NCI-H146 (cell line): ENCODE measurements at places on chromosomes 1 and 21.

- no peak for DNase-seq
Measured at GRCh38 chr1:178385662-178386061, 111.1 kb downstream of the CLEC20A start.

GRCh38 chr1:116529199-116529631 is 41.6 kb downstream of the CD58 start:
- DNase-seq: no peak

GRCh38 chr1:186236921-186237320 is 138.1 kb downstream of the TPR start:
- DNase-seq: no peak

GRCh38 chr1:219503604-219504003 is 109.3 kb downstream of the ZC3H11B start:
- no peak for DNase-seq

GRCh38 chr1:3320246-3321152 is 134.0 kb upstream of the ARHGEF16 start:
- DNase-seq: no peak

DNA sequence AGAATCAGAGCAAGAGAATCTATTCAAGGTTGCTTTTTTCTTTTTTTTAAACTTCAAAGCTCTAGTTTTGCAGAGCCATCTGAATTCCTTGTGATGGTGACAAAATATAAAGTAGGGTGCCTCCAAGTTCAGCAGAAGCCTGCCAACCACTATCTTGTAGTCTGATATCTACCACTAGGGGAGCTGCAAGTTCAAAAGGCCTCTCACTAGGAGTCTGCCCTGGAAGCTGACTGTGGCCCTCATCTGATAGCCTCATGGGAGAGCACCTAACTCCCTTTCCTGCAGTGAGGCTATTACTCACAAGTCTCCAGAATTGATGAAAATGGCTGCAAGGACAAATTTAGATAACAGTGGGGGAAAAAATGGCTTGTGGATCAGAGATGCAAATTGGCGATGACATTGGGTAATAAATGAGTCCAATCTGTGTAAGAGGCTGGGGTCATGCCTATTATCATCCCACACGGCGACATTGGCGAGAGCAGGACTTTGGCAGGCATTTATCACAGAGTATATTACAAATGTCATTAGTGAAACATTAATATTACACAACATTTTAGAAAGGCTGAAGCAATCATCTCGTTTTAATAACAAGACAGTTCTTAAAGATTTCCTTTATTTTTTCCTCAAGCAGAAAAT is 10.7 kb upstream of the ZP4 start:
- DNase-seq: peak; percentile 2

- DNase-seq: no peak
Measured at GRCh38 chr21:36544545-36544944, 64.6 kb upstream of the CLDN14 start.

- DNase-seq: no peak
Measured at GRCh38 chr1:246727594-246727993, 3.4 kb downstream of the SCCPDH start.

DNA sequence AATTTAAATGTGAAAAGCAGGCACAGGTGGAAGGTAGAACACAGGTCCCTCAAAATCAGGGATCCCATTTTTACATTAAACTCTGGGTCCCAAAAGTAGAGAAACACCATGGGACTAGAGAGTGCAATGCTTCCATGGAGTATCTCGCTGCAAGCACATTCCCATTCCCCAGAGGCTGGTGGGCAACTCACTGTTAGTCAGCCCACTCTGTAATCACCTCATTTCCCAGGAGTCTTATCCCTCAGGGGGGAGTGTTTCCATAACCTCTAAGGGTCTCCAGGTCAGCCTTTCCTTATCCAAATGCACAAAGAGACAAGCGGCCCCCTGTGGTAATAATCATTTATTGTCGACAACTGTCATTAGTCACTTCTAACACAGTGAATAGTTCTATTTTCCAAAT is 490.1 kb upstream of the LRRC7 start:
- DNase-seq: no peak

GRCh38 chr1:72063364-72064044 is 218.8 kb downstream of the NEGR1 start:
- no peak for DNase-seq

GRCh38 chr1:192539297-192540092 is 36.1 kb upstream of the RGS1 start:
- DNase-seq: no peak

DNA sequence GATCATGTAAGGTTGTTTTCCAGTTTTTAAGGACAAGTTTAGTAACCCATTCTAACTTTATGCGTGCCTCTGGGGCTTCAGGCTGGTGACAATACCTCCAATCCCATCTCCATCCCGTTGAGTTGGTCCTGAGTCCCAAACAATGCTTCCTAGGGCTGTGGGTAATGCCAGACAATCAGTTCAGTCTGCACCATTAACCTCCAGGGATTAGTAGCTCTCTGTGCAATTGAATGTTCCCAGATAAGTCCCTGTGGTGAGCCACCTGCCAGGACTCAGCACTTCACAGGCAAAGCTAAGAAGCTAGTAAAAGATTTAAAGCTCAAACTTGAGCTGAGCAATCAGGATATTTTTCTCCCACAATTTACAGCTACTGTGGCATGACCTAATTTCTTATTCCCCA is 462.2 kb upstream of the PTBP2 start:
- no peak for DNase-seq

GRCh38 chr1:31581821-31582810 is 5.8 kb downstream of the TINAGL1 start:
- no peak for DNase-seq

DNA sequence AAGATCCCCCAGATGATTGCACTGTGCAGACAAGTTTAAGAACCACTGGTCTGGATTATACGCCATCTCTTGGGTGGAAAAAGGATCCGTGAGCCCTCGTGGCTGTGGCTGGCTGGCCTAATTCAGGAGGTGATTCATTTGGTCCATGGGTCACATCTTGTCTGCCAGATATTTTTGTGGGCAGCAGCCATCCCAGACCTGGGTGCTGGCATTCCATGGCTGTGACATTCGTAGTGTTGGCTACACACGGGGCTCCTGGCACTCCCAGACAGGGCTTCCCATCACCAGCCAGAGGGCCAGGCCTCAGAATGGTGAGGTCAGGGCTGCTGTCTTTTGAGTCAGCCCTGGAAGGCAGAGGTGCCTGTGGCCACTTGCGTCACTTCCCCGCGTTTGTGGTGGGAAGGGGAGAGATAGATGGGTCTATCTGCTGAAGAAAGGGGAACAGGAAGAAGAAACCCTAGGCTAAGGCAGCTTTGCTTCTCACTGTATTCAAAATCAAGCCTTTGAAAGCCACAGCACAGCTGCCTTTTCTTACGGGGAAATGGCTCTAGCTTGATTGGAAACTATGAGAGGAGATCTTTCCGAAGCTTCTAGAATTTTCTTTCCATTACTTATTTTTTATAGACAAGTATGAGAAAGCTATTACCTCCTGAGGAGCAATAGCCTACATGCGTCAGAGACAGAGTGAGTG is 32.4 kb downstream of the EIF2D start:
- DNase-seq: no peak

GRCh38 chr1:51956528-51957509 is 33.7 kb downstream of the RAB3B start:
- DNase-seq: peak; percentile 60

DNA sequence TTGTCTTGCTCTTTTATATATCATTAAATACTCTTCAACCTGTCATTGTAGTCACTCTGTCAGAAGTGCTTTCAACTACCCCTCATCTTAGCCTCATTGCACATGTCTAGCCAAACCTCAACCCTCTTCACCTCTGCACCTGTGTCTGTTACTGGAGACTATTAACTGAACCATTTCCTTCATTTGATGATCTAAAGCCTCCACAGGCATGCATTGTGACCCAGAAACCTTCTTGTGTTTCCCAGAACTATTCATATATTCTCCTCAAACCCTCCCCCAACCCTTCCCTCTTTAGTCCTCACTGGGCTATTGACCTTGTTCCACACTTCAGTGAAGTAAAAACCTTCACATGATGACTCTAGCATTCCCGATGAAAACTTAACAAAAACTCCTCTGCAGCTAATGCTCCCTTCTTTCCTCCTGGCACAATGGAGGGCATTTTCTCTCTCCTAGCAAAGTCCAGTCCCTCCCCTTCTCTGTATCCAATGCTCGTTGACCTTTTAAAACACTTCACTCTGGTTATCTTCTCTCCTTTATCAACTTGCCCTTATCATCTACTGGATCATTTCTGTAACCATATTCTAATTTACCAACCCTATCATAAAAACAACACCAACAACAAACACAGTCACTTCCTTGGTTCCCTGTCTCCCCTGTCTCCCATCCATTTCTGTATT is 86.1 kb downstream of the BACH1 start:
- DNase-seq: no peak

- peak; percentile 19 for DNase-seq
Measured at GRCh38 chr1:50735443-50735842, 224.6 kb downstream of the FAF1 start.

DNA sequence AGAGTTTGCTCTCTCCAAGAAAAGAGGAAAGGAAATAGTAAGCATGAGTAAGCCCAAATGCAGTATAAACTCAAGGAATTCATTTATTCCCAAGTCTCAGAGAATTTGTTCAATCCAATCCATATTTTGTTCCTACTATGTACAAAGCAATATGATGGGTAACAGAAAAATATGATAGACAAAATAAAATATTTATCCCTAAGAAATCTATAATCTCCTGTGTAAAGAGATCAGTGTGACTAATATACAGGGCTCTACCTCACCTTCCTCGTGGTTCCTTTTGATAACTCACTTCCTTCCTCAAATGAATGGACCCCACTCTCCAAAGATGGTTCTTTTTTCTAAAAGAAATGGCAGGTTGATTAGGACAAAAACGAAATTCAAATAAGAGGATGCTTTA is 7.6 kb downstream of the CLSPN start:
- DNase-seq: no peak

DNA sequence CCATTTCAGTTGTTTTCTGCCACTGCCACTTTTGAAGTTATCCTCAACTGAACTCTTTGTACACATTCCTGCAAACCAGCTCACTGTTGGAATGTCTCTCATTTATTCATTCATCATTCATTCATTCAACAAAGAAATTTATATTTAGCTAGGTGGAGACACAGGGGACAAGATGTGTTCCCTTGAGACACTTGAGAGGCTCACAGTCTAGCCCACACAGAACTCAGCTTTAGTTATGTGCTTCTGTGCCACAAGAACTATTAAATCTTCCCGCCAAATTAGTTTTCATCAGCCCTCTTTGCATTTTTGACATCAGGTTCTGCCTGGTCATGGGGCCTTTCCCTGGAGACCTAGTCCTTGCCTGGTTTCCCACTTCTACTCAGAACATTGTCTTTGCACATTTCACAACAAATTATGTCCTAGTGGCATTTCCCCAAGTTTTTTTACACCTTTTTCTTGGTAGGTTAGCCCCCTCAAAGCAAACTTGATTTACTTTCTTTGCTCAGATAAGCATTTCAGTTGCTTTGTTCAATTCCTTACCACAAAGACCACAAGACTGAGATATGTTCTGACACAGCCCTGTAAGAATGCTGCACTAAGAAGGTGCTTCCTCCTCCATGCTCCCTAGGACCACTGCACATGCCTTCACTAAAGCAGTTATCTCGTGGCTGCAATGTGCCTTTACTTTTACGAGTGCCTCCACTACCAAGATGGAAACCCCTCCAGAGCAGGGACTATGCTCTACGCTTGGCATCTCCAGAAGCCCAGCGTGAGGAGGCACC is 31.0 kb downstream of the ILDR2 start:
- DNase-seq: no peak

DNA sequence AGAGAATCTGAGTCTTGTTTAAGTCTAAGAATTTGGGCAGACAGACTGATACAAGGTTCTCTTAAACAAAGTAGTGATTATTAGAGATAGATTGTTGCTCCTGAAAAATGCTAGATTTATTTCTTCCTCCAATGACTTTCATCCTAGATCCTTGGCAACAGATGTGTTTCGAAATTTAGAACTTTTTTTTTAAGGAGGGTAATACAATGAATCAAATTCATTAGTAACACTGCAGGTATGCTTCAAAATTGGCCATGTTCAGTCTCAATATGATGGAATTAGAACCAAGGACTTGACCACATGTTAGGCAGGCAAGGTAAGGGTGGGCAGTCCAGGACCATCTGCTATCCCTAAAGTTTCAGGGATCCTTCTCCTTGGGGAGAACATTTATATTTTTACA is 4.5 kb upstream of the LCE1F start:
- no peak for DNase-seq

DNA sequence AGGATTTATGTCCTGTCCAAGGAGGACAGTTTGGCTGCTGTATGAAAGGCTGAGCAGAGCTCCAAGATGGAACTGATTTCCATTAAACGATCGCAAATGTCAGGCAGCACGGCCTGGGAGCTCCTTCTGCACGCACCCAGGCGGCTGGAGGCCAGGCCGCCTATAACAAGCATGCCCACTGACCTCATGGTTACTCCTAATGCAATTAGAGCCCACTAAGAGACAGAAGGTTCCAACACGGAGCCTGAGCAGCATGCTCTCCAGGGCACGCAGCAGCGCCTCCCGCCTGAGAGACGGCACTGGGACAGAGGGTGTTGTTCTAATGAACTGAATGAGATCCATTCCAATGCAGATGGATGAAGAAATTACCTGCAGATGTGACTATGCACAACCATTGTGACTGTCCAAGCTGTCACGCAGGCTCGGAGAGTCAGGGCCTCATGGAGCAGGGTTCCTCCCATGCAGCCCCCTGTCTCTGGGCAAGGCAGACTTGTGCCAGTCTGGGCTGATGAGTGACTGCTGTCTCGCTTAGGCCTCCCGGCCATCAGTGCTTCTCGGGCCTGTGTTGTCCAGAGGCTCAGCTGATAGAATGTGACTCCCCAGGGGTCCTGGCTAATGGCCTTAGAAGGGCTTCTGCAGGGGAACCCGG is 25.2 kb upstream of the CDCA8 start:
- DNase-seq: peak; percentile 24

DNA sequence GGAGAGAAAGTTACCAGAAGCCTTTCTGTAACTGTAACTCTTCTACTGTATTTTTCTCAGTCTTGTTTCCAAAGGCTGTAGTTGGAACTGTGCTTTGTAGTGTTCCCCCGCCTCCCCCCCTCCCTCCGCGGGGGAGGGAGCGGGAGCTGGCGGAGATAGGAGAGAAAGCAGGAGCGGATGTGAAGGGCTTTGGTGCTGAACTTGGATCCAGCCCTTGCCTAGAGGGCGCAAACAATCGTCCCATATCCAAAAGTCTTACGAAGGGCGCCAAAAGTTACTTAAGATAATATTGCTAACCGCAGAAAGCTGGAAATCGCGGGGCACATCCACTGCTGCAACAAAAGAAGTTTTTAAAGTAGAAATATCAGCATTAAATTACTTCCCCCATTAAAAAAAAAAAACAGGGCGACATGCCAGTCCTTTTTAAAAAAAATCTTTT is 2.4 kb upstream of the NFIA start:
- no peak for DNase-seq

GRCh38 chr1:14693949-14694348 is 95.5 kb downstream of the KAZN start:
- DNase-seq: no peak

DNA sequence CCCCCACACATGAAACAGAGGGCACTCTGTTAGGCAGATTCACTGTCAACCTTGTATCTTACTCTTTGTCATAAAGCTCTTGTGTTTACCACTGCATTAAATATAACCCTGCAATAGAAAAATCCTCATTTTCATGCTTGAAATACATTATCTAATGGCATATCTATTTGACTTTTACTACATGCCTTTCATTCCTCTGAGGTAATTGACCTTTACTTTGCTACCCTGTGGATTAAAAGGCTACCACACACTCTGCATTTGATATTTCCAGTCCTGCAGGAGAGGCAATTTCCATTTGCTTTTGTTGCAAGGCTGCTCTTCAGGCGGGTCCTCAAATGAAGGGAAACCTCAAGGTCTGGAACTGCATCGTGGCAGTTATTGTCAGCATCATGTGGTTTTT is 238.0 kb downstream of the NTNG1 start:
- no peak for DNase-seq

- DNase-seq: no peak
Measured at GRCh38 chr1:203596673-203597210, 29.9 kb upstream of the ATP2B4 start.
